ENCODE measurements at places on chromosomes 13 and 19. TPM values are rescaled to one million over a fixed set of nuclear protein-coding genes. Genes with fewer than 3 reads are reported as not detected.

Gene PNKP
- 30.8 TPM for total RNA-seq

Gene C19orf47
- 21.6 TPM for total RNA-seq

Gene ADGRE3
- total RNA-seq, result not detected

Gene TMEM205
- total RNA-seq, result 250 TPM

Gene FCGBP
- total RNA-seq, result 69.1 TPM

Gene PRODH2
- total RNA-seq, result not detected

Gene RYR1
- 1.6 TPM for total RNA-seq

Gene ITGBL1
- total RNA-seq, result 16.5 TPM

Gene LYL1
- 10.0 TPM for total RNA-seq

Gene PRR22
- total RNA-seq, result not detected

Gene MISP3
- total RNA-seq, result 5.6 TPM

Gene NCR1
- total RNA-seq, result not detected

Gene MBD3L2
- not detected for total RNA-seq

Gene LILRB2
- total RNA-seq, result 2.4 TPM

Gene BEST2
- not detected for total RNA-seq

Gene CCDC194
- not detected for total RNA-seq

Gene GPALPP1
- 32.7 TPM for total RNA-seq

Gene KLF16
- 7.1 TPM for total RNA-seq

Gene RNF17
- 0.42 TPM for total RNA-seq

Measured in gastroesophageal sphincter (tissue), 4 donors.